Activated T-cell treated with anti-CD3 and anti-CD28 coated beads, Interleukin-2, amount 50 U/mL, for 72 hours (primary cell): ENCODE measurements at places on chromosomes 16 and 17. TPM values are rescaled to one million over a fixed set of nuclear protein-coding genes. Genes with fewer than 3 reads are reported as not detected.

The CD300LF gene
- not detected for total RNA-seq

The TNK1 gene
- total RNA-seq: 6.5 TPM

DNA sequence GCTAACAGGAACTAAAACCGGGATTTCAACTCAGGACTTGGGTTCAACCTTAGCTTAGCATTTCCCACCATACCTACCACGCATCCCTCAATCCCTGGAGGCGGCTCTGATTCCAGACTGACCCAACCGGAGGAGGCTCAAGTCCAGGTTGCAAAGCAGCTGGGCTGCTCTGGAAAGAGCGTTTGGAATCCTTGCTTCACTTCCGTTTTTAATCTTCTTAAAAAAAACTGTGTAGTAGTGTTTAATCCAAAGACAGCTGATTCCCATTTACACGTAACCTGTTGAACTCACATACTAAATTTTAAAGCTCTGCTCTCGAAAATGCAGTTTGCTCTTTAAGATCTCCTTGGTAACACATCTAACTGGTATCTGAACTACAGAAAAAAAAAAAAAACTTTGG is 50.0 kb downstream of the NXN start:
- no peak overlapping the region for H3K27ac ChIP-seq
- H3K4me3 ChIP-seq: no peak overlapping the region
- no peaks in the 10 kb centered on the region for H3K27me3 ChIP-seq
- H3K36me3 ChIP-seq: no peaks in the 10 kb centered on the region

GRCh38 chr17:66714046-66715023 is 120.6 kb upstream of the CACNG5 start:
- H3K36me3 ChIP-seq: peaks cover 5% of the 10 kb centered on the region
- no peak for DNase-seq
- no peak overlapping the region for H3K4me3 ChIP-seq
- peak overlapping the region; percentile 12 for H3K27ac ChIP-seq

The TPSD1 gene
- total RNA-seq: not detected
